ENCODE measurements at places on chromosomes 1 and 21.

GRCh38 chr1:200299571-200299970, 110.3 kb downstream of the ZNF281 start:
- DNase-seq = no peak

DNA sequence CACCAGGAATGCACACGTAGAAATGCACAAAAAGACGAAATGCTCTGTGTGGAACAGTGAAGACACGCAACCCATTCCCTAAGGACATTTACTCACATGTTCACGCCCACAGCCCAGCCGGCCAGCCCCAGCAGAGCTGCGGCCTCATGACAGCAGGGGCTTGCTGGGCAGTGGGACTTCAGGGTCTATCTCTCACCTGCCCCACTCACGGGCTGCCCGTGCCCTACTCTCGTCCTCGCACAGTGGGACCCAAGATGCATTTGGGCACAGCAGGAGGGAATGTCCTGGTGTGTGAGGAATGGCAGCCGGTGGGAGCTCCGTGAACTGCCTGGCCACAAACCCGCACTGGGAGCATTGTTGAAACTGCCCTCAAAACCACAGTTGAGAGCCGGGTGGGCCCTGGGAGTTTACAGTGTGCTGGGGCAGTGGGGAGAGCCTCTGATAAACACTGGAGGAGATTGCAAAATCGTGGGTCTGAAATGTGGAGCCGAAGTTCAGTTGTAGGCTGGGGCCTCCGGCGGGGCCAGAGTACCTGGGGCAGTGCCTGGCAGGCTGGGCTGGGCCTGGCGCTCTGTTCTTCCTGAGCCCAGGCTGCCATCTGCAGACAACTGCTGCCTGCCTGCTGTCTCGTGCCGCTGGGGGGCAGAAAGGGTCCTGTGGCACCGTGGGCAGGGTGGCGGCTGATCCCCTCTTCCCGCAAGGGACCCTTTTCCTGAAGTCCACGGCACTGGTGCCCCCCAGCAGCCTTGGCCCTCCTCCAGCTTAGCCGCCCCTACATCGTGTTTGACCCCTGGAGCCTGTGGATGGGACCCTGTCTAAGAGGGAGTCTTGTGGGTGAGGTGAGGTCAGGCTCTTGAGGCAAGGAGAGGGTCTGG, 20.7 kb upstream of the POFUT2 start:
- no peak for DNase-seq

- peak; percentile 50 for DNase-seq
These were observed 3.4 kb upstream of the MARCKSL1 start for GRCh38 chr1:32339363-32339978.

DNA sequence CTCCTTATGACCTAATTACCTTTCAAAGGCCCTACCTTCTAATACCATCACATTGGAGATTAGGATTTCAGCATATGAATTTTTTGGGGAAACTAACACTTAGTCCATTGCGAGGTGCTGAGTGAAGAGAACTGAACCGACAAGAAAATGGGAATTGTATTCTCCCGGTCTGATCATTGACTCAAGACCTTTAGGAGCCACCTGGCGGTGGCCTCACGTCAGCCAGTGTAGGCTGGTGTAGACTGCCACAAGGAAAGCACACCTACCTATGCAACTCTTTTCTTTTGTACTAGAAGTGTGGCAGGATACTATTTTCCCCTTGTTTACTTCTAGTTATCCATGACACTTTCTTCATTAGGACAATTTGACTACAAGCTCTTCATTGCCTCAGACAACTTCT, 333.5 kb upstream of the B3GALT2 start:
- no peak for DNase-seq

DNA sequence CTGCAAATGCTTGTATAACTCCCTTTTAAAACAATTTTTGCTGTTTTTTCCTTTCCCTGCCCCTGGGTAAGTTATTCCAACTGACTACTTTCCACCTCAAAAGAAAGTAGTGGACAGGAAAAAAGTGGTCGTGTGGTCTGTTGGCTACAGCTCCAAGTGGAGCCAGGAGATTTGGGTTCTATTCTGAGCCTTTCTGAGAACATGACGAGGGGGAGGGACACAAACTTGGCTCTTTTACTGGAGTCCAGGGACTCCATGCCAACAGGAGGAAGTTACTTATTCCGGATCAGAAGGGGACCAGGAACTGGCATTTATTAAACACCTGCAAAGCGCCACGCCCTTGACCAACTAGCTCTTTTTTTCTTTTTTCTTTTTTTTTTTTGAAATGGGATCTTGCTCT, 79.0 kb upstream of the CAPZB start:
- no peak for DNase-seq

DNA sequence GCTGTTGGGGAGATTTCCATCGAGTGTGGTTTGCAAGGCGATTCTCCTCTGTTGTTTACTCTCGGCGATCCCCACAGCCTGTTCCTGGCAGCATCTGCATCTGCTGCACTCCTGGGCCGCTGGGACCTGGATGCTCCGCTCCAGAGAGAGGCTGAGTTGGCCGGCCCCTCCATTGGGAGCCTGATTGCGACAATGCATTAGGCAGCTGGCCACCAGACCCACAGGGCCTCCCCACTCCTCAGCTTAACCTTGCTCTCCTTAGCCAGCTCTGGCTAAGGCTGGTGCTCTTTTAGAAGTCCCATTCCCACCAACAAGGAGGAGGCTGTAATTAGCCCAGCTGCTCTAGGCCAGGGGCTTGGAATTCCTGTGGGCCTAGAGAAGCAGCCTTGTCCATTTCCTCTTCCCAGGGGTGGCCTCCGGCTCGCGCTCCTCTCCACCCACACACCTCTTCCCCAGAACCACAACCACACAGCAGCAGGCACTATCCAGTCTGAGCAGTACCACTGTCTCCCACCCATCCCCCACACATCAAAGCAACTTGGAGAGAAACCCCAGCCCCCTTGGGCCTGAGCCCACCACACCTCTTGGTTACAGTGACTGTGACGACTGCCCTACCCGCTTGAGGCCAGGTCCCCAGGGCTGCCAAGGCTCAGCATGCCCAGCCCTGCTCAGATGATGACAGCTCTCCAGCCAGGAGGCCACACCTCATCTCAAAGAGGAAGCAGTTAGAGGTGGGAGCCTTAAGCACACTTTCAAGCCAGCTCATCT, 193.8 kb upstream of the EDN2 start:
- DNase-seq = peak; percentile 56

DNA sequence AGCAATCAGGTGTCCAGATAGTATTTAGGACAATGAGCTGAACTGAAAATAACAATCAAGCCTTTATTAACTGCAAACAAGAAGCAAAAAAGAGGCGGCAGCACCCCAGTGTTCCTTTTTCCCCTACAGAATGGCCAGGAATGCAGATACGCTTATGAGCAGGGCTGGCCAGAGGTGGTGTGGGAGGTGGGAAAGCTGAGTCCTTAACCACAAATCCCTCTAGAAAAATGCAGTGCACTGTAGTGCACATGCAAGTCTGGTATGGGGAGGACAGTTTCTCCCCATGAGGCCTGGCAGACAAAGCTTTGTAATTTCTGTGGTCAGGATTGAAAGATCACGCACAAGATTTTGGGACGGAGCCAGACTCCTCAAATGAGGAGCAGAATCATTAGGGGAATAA, 10.7 kb upstream of the IFNAR1 start:
- no peak for DNase-seq

GRCh38 chr1:34648501-34648900, 106.3 kb upstream of the GJB5 start:
- no peak for DNase-seq

DNA sequence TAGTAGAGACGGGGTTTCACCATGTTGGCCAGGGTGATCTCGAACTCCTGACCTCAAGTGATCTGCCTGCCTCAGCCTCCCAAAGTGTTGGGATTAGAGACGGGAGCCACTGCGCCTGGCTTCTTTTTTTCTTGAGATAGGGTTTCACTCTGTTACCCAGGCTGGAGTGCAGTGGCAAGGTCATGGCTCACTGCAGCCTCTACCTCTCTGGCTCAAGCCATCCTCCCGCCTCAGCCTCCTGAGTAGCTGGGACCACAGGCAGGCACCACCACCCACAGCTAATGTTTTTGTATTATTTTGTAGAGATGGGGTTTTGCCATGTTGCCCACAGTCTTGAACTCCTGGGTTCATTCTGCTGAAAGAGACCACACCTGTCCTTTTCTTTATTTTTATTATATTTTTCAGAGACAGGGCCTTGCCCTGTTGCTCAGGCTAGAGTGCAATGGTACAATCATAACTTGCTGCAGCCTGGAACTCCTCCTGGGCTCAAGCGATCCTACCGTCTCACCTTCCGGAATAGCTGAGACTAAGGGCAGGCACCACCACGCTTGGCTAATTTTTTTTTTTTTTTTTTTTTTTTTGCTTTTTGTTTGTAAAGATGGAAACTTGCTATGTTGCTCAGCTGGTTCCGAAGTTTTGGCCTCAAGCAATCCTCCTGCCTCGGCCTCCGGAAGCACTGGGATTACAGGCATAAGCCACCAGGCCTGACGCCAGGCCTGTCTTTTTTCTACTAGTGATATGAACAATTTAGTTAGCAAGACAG, 3.1 kb downstream of the LMNA start:
- DNase-seq = no peak

GRCh38 chr1:221308534-221309511, 429.6 kb downstream of the HLX start:
- no peak for DNase-seq
